ENCODE measurements at places on chromosomes 1 and 21.

DNA sequence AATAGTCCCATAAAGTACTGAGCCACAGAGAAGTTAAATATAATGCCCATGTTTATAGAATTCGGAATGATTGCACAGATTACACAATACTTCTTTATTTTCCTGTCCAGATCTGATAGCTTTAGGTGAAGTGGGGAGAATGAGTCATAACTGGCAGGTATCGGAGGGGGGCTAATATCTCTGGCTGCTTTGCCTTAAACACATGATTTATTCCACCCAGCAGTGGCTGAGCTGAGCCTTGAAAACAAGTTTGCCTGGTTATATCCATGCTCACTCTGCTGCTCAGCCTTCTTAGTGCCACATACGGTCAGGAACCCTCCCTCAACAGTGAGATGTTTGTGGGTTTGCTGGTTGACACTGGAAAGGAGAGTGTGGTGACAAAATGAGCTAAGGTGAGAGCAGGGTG lies 119.7 kb upstream of the ZNF648 start:
- DNase-seq = no peak

DNA sequence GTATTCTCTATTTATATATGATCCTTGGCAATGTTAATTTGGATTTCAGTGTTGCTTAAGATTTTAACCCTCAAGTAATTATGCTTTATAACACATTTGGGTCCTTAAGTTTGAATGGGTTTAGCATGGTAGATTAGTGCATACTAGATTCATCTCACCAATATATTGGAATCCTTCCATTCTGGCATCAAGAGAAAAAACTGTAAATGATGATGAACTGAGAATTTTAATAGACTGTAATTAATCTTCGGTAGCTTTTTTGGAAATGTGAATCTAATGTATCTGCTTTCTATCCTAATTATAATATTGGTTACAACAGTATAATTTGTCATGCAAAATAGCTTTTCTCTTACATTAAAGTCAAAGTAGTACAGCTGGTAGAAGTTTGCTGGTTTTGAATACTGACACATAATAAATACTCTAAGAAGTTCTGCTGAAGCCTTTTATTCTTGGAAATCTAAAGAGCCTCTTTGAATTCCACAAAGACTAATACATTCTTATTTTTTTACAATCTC lies 279.8 kb downstream of the AMY1C start:
- DNase-seq = no peak

DNA sequence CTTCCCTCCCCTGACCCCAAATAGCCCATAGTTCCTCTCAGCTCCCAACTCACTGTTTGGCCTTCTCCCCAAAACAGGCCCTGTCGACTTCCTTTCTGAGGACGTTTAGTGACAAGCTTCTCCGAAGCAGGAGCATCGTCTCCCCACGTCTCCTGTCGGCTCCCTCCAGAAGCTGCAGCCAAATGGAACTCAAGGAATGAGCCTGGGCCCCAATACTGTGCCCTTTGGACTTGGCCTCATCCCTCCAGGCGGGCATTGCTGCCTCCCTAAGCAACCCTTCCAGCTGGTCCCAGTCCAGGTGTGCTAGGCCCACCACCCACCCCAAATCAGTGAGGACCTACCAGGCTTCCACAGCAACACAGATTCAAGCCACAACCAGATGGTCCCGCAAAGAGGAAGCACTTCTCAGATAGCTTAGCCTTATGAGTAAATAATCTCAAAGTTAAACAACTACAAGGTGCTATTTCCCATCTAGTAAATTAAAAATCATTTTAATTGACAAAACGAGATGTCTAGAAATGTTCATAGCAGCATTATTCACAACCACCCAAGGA lies 33.0 kb downstream of the ACOT7 start:
- DNase-seq = no peak

DNA sequence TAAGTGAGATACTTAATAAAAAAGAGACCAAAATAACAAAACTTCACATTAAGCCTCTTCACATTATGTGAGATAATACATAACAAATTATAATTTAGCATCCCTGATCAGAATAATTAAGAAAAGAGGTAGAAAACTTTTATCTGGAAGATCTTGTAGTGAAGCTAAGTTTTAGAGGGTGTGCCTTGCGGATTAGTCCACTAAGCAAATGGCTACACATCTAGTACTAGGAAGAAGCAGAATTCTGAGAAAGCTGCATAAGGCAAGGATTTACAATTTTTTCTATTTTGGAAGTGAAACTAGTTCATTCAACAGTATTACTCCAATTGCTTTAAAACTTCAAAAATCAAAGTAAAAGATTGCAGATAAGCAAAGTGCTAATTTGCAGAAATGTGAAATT lies 3.5 kb downstream of the YOD1 start:
- no peak for DNase-seq

- DNase-seq = no peak
These were observed 184.4 kb upstream of the C1orf174 start for GRCh38 chr1:4084446-4084845.

DNA sequence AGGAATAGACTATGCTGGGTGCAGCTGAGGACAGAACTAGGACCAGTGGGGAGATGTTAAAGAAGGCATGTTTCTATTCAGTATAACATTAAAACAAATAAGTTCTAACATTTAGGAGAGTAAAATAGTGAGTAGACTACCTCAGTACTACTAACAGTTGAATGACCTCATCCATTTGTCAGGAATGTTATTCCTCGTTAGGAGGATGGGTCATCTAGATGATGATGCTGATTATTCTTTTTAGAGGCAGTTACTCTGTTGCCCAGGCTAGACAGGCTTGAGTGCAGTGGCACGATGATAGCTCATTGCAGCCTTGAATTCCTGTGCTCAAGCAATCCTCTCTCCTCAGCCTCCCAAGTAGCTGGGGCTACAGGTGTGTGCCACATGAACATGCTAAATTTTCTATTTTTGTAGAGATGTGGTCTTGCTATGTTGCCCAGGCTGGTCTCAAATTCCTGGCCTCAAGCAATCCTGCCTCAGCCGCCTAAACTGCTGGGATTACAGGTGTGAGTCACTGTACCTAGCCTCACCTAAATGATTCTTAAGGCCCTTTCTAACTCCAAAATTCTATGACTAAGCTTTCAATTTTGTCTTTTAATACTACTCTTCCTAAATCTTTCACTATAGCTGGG lies 9.3 kb downstream of the EEIG2 start:
- no peak for DNase-seq

- no peak for DNase-seq
These were observed 206.8 kb downstream of the ST6GALNAC3 start for GRCh38 chr1:76281306-76281705.

DNA sequence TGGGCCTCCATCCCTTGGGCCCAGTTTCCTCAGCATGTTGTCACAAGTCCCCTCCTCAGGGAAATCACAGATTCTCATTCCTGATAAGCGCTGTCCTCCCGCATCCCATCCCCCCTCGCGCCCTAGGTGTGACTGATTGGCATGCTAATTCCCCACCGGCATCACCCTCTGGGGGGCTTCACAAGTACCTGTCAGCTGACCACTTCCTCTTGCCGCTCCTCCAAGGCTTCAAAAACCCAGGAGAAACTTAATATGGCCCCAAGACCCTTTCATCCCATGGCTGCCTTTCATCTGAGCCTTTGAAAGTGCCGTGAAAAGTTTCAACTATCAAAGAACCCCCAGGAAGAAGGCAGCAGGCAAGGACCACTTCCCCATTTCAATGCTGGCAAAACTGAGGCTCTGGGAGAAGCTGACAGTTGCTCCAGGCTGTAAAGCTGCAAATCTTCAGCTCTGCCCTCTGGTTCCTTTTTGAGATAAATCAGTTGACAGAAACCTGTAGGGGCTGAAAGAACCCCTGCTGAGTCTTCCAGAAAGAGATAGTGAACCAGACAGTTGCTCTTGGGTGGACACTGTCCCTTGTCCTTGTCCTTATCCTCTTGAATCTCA lies 12.8 kb upstream of the MIXL1 start:
- DNase-seq = no peak

GRCh38 chr1:151581451-151581850 lies 30.4 kb upstream of the SNX27 start:
- DNase-seq = no peak

GRCh38 chr1:206455289-206455665 lies 15.0 kb upstream of the IKBKE start:
- DNase-seq = no peak

- DNase-seq = no peak
These were observed 32.5 kb upstream of the ASPM start for GRCh38 chr1:197178998-197179397.

DNA sequence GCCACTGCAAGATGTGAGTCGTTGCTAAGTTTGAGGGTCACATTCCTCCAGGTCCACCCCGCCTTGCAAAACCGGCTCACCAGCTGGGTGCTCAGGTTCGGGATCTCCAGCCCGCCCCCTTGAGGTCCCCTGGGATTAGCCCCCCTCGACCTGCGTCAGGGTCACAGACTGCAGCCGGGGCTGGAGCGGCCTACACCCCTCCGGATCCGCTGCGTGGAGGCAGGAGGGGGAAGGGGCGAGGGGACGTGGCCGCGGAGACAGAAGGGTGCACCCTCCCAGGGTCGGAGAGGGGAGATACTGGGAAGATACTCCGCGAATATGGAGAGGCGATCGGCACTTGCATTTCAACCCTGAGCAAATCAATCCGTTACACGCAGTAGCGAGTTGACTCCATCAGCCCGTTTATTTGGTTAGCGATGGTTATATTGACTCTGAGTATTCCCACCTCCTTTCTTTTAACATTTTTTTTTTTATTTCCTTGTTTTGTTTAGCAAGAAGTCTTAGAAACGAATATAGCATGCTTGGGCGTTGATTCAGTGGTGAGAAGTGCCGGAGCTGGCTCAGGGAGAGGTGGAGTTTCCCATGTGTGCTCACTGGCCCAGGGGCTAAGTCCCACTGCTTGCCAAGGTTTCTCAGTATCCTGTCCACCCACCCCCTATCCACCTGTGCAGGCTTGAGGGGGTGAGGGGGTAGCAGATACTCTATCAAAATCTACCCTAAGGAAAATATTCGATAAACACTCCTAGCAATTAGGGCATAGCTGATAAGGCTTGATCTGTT lies 997 bp downstream of the IFNAR2 start:
- no peak for DNase-seq

DNA sequence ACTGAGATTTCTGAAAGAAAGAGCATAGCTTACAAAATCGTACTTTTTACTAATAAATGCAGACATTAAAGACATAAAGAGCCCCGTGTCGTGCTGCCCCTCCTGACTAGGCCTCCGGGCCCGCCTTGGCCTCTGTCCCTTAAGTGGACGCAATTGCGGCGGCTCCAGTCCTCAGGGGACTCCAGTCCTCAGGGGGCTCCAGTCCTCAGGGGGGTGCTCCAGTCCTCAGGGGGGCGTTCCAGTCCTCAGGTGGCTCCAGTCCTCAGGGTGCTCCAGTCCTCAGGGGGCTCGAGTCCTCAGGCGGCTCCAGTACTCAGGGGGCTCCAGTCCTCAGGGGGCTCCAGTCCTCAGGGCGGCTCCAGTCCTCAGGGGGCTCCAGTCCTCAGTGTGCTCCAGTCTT lies 10.6 kb upstream of the OR2M2 start:
- no peak for DNase-seq
